ENCODE measurements at places on chromosomes 7 and 10.
A peak's percentile ranks its signal among the peaks of the same experiment; 100 is the strongest.

DNA sequence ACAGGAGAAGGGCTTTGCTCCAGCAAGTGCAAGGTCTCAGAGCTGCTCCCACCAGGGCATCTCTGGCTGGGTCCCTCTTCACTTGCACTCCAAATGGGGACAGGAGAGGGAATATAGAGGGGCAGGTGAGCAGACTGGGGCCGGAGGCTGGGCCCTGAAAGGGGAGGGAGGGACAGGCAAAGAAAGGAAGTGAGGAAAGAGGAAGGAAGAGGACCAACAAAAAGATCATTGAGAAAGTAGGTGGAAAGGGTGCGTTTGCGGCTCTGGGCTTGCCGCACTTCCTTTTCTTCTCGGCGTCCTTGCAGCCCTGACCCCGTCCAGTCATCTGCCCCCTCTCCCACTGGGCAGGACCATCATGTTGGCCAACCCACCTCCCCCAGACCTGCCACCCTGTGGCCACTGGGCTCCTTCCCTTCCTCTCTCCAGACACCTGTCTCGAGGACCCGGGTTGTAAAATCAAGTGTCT is 14.0 kb downstream of the ITPRIP start:
- DNase-seq, result no peak

- peak; percentile 4 for DNase-seq
Measured at GRCh38 chr10:90031776-90032175, 330.4 kb downstream of the KIF20B start.

GRCh38 chr10:62261666-62262065 is 7.0 kb downstream of the RTKN2 start:
- DNase-seq, result no peak

DNA sequence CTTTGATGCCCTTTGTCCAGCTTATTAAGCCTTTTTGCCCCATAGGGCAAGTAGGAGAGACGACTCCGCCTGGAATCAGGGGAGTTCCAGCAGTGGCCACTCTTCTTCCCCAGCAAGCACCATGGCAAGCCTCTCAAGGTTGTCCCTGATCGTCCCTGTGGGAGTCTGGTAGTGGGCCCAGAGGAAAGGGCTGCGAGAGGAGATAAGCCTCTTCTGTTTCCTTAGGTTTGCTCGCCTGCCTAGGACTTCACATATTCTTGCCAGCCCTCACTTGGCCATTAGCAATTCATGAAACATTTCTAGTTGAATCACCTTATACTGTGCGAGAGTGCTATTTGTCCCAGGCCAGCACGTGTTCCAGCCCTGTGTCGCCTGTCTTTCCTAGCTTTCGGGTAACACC is 47.8 kb upstream of the CPN1 start:
- no peak for DNase-seq

- no peak for DNase-seq
Measured at GRCh38 chr10:44969854-44970253, 8.8 kb downstream of the DEPP1 start.

GRCh38 chr7:134931487-134931886 is 54.8 kb upstream of the AGBL3 start:
- DNase-seq, result no peak

DNA sequence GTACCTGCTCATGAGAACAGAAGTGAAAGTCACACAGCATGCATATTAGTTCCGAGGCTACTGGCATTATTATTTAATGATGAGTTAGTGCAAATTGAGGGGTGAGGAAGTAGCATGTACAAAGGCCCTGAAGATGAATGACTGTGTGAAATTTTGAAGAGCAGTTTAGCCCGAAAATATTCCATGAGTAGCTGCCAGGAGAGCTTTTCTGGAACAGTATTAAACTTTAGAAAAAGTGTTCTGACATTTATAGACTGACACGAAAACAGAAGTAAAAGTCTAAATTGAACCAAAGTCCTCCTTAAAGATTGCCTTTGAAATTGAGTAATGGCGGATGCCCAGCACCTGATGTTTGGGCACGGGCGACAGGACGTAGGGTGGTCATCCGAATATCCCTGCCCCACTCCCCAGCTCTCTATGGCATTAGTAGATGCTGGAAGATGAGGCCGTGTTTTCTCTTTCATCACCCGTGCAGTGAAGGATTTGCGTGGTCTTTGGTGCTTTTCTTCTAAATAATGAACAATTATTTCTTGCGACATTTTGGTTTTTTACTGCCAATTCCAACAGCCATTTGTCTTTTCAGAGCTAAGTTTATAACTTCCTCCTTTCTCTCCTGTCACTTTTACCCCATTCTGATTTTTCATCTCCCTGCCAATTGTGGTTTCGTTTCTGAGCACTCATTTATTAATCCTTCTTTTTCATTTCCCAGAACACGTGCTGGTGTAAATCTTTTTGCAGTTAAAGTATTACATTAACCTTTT is 192.6 kb downstream of the MGMT start:
- peak; percentile 14 for DNase-seq

DNA sequence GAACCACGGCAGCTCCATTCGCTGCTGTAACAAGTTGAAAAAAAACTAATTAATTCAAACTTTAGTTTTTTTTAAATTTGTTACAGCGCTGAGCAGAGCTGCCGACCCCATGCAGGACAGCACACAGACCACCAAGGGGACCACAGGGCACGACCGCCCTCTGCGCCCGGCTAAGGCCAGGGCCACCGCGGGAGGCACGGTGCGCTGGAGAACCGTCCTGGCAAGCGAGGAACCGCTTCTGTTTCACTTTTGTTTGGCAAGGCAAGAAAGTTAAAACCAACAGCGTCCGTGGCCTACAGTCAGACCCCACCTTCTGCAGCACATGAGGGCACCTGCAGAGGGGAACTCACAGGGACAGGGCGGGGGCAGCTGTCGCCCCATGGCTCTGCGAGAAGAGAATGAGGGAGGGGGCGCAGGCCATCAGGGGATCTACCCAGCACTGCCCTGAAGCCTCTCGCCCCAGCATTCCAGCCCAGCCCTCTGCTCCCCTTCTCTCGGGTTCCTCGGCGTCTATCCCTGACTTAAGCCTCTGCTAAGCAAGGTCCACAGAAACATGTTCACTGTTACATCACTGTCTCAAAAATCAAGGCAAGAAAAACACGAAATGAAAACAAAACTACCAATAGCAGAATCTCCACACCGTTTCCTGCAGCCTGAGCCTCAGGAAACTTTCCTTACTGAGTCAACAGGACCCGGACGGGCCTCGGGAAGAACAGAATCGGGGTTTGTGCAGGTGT is 204.4 kb downstream of the DIP2C start:
- DNase-seq, result no peak

GRCh38 chr10:66671562-66671961 is 254.3 kb upstream of the LRRTM3 start:
- no peak for DNase-seq

GRCh38 chr7:22809902-22810642 is 12.6 kb downstream of the TOMM7 start:
- no peak for DNase-seq

GRCh38 chr7:125406111-125406510 is 476.5 kb upstream of the POT1 start:
- no peak for DNase-seq

DNA sequence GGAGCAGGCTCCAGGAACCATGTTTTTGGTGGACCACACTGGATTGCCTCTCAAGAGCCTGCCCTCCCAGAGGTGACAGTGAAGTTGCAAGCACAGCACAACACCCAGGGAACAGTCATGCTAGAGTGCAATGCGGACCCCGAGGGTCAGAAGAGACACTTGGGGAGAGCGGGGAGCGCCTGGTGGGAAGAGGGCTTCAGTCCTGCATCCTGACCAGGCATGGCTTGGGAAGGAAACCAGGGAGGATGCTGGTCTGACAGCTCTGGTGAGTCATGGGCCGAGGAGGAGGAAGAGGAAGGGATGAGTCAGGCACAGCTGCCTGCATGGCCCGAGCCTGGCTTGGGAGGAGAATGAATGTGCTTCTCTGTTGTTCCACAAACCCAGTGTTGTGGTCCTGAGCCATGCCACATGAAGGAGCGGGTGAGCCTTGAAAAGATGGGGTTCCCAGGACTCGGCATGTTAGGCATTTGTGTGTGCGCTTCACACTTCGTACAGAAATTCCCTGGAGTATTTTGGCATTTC is 29.5 kb upstream of the ANKRD2 start:
- DNase-seq, result peak; percentile 95

DNA sequence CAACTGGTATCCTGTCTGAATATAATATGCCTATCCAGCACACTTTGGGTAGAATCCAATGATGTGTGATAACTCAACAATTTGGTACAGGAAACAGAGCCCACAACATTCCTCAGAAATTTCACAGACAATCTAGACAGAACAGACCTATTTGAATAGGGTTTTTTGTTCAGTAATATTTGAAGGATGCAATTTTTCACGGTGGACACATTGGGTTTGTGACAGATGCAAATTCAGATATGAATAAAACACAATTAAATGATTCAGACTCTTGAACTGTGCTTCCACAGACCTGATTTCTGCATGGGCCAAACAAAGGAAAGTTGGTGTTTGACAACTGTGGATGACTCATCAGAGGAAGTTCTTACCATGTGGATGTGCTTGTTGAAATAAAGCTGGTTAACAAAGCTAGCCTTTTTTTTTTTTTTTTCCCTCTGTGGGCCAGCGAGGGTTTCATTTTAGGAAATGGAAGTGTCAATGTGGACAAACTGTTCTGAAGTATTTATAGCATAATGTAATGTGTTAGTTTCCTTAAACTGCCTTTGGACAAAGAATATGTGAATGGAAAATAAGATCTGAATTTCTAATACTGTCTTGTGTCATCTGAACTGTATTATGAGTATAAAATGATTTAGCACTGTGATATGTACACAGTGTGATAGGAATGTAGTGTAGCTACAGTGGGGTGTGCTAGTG is 43.2 kb upstream of the FAM133B start:
- DNase-seq, result peak; percentile 94

DNA sequence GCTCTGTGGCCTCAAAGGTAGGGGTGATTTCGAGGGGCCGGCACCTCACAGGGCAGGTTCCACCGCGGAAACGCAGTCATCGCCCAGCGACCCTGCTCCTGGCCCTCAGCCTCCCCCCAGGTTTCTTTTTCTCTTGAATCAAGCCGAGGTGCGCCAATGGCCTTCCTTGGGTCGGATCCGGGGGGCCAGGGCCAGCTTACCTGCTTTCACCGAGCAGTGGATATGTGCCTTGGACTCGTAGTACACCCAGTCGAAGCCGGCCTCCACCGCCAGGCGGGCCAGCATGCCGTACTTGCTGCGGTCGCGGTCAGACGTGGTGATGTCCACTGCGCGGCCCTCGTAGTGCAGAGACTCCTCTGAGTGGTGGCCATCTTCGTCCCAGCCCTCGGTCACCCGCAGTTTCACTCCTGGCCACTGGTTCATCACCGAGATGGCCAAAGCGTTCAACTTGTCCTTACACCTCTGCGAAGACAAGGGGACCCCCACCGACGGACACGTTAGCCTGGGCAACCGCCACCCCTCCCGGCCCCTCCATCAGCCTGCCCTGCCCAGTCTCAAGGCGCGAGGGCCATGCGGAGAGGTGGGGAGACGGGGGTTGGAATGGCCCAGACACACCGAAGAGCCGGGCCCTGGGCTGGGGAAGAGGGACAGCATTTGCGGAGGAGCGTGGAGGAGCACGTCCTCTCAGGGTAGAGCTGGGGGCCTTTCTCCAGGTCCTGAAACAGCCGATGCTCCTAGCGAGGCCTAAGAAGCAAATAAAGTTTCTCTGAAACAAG is 6.0 kb downstream of the SHH start:
- no peak for DNase-seq

DNA sequence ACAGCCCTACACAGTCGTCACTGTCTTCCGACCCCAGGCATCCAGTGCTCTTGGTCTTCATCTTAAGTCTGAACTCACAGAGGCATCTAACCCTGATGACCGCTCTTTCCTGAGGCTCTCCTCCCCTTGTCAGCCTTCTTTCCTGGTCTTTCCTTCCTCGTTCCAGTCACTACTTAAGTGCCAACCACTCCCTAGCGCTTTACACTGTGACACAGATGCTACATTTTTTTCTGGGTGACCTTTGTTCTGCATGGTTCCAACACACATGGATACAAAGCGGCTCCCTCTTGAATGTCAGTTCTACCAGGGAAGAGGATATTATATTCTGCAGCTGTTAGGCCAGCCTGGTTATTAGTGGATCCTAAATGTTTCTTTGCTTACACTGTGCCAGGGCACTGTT is 12.7 kb downstream of the YWHAG start:
- DNase-seq, result no peak

GRCh38 chr7:75628055-75628454 is 110.7 kb downstream of the HIP1 start:
- DNase-seq, result peak; percentile 6

- no peak for DNase-seq
Measured at GRCh38 chr7:142910481-142910880, 23.1 kb downstream of the TRPV5 start.

DNA sequence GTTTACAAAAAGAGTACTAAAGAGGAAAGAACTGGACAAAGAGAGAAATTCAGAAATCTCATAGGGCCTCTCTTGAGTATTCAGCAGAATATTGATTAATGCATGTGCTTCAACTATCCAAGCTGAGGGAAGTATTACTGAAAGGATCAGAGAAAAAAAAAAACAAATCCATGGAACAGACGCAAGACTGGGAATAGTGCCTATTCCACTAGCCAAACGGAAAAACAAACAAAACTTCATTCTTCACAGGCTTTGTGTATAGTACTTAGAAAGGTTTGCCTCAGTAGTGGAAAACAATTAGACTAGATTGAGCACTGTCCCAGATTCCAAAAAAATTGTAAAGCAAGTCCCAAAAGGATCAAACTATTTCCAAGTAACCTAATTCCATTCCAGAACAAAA is 106.2 kb downstream of the TFEC start:
- DNase-seq, result no peak

GRCh38 chr10:34223658-34224057 is 591.4 kb downstream of the PARD3 start:
- DNase-seq, result no peak

DNA sequence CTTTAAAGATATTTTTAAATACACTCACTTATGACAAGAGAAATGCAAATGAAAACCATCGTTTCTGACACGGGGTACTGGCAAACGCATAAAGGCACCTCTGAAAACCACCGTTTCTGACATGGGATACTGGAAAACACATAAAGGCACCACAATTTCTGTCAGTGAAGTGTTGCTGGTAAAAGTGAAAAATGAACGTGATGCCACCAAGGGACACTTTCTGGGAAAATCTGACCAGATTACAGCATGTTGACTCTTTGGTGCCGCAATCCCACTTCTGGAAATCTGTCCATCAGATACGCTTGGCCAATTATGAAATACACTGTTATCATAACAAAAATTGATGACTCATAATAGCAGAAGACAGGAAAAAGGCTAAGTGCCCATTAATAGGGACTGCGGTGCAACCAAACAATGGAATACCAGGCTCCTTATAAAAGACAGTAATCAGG is 131.7 kb downstream of the ZMYND11 start:
- no peak for DNase-seq

DNA sequence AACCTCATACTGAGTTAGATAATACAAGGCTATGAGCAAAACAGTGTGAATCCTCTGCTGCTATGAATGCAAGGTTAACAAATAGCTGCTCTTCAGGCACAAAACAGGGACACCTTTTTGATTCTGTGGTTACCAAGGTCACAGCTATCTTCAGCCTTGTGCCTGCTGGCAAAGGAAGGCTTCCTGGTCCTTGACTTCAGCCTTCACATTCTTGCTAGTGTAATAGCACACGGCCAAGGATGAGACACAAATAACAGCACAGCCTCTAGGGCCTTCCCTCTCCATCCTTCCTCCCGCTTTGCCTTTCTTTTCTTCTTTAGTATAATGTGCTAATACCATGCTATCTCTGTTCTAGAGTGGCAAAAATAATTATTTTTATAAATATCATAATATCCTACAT is 130.6 kb upstream of the CAV2 start:
- no peak for DNase-seq

GRCh38 chr10:76291175-76291574 is 859.8 kb downstream of the LRMDA start:
- peak; percentile 46 for DNase-seq
